ENCODE measurements at places on chromosomes 5 and 9.
A peak's percentile ranks its signal among the peaks of the same experiment; 100 is the strongest.

DNA sequence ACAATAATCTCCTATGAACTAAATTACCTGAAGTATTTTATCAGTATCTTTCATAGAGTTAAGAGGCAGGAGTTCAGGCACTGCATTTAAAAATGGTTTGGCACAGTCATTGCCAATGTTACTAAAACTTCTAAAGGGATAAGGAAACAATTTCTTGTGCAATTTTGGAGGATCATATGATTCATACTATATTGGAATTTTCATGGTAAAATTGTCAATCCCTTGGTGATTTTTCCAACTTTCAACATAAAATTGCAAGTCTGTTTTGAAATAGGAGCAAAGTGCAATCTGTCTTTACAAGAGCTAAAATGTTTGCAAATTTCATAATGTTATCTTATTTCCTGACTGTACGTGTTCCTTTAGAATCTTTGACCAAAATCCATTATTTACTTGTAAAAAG lies 211.1 kb downstream of the DMRTA1 start:
- DNase-seq, result peak; percentile 40

DNA sequence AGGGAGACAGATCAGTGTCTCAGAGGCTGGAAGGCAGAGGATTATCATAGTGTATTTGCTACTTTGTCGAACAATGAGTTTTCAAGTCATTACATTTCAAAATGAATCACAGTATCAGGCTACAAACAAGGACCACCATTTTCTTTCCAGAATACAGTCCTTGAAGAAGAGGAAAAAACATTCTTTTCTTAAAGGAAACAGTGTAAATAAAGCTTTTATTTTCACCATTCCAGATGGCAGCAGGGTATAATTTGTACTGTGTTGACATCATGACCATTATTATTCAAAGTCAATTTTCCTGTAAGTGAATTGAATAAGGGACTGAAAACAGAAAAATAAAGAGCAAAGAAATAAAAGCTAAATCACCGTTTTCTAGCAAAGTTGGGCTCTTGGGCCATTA lies 737.3 kb upstream of the DMAC1 start:
- DNase-seq, result no peak

DNA sequence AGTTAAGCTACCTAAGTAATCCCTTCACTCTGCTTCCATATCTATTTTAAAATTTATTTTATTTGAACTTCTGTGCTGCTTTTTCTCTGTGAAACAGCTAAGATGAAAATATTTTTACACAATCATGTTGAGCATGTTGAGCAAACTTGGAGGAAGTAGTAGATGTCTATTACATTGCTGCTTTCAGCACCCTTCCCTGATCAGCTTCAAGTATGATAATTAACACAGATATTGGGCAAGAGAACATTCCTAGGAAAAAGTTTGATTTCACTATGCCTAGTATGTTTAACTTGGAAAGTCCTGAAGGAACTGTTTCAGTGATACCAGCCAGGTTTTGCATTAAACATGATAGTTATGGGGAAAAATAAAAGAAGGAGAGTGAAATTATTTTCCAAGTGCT lies 283.6 kb downstream of the ELAVL2 start:
- no peak for DNase-seq

DNA sequence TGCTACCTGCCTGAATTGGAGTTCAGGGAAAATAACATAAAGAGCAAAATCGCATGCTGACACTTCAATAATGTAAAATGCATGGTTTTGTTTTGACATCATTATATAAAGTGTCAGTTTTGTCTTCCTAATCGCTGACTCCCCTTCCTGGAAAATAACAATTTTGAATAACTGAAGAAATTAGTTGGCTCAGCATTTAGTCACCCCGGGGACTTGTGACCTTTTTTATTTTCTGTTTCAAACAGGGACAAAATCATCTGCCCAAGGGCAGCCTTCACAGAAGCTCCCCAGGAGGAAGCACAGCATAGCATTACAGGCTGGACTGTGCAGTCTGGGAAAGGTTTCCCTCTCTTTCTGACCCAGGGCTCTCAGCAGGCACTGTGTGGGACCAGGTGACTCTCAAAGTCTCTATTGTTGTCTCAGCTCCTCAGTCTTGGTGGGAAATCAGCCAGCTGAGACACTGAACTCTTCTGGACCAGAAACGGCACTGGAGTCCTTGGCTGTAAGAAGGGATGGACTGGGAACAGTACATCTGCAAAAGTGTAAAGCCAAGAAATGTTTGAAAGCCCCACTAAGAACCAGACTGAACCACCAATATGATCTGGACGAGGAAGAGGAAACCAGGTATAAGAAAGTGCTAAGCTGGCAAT lies 671.3 kb upstream of the KLF4 start:
- no peak for DNase-seq

DNA sequence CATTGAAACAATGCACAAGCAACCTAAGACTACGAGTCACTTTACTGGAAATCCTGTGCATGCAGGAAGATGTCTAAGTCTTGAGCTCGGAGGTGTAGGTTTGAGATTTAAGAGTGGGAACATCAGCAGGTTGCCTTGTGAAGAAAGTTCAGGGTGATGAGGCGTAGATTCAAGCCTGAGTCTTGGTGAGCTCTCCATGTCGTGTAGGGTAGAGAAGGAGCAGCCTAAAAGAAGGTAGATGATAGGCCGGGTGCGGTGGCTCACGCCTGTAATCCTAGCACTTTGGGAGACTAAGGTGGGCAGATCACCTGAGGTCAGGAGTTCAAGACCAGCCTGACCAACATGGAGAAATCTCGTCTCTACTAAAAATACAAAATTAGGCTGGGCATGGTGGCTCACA lies 30.2 kb upstream of the ANKRD18A start:
- DNase-seq, result no peak

DNA sequence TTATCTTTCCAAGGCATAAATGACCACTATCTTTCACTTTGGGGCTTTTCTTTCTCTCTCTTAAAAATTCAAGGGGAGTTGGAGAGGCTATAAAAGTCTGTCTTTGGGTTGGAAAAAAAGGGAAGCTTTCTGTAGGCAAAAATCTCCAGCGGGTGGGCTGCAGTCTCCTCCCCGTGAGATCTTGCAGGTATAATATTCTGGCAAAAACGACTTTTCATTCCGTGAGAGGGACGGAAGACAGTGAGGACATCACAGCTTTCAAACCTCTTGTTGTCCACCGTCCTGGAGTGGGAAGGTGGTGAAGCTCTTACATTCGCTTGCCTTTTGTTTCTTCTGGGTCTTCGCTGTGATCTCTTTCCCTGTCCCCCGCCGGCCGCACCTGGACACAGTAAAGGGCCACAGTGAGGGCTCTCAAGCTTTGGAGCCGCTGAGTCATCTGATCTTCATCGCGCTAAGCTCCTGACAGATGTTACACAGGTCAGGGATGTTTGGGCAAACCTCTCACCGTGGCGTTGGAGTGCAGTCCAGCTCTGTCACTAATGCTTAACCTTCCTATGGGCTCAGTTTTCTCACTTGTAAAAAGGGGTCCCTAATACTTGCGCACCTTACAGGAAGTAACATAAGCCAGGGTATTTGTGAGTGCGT lies 61.9 kb upstream of the MEGF10 start:
- DNase-seq, result no peak

GRCh38 chr9:21031091-21031807 lies at the start of gene HACD4:
Gene HACD4 (minus strand): TSS chr9:21031640. CDS start chr9:21031590, 50 bp downstream.
- no peak for DNase-seq

DNA sequence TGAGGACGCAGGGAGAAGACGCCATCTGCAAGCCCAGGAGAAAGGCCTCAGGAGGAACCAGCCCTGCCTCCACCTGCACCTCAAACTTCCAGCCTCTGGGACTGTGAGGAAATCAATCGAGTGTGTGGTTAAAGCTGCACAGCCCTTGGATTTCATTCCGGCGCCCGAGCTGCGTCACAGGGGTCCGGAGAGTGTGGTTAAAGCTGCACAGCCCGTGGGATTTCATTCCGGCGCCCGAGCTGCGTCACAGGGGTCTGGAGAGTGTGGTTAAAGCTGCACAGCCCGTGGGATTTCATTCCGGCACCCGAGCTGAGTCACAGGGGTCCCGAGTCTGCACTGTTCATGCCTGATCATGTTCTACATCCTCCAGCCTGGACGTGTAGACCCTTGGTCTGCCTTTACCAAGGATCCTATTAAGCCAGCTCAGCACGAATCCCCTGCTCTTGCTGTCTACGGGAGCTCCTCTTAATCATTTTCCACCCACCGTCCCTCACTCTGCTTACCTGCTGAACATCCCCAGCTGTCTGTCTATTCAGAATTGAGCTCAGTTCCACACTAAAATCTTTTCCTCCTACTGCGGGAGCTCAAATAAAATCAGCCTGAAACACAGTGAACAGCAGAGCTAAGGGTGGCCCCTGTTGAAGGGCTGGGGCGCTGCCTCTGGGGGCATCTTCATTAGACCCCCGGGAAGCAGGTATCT lies 73.0 kb upstream of the OLFM1 start:
- no peak for DNase-seq

DNA sequence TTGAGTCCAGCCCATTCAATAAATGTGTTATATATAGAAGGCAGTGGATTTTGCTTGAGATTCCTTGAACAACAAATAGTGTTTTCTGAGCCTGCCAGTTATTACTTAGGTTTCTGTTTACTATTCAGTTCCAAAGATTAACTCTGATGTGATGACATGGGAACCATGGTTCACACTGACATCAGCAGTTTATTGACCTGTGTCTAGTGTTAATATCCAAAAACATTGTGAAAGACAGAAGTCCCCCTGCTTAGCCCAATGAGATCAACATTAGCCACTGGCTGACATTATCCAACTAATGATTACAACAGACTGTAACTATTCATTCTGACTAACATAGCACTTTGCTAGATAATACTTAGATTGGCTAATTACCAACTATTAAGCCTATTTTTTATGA lies 14.9 kb downstream of the APBA1 start:
- DNase-seq, result no peak

DNA sequence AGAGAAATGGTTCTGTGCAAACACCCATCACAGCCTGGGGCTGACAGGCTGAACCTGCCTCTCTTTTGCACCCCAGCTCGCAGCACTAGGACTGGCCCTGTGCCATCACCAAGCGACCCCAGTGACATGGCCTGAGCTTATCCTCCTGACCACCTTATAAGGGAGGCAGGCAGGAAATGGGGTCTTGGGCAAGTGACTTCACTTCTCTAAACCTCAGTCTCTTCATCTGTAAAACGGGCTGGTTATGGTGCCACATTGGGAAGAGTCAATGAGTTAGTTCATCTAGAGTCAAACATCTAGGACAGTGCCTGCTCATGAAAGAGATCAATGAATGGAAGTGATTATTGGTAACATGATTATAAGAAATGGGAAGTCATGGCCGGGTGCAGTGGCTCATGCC lies 6.2 kb downstream of the SNCB start:
- DNase-seq, result no peak

DNA sequence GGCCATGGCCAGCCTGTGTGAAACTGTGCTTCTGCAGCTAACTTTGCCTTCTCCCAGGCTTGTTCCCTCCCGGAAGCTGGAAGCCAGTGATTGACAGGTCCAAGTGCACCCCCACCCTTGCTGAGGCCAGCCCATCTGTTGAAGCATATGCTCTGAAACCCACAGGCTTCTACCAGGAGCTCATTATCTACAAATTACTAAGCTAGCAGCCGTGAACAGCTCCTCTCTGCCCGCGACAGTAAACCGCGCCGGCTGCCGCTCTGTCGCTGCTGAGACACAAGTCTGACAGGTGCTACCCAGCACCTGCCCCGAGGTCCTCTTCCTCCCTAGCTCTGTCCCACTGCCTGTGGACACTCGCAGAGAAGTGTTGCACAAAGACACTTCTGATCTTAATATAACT lies 490.9 kb downstream of the GADD45G start:
- DNase-seq, result no peak

- DNase-seq, result peak; percentile 32
Measured at GRCh38 chr5:168327019-168327421, 35.6 kb downstream of the WWC1 start.

DNA sequence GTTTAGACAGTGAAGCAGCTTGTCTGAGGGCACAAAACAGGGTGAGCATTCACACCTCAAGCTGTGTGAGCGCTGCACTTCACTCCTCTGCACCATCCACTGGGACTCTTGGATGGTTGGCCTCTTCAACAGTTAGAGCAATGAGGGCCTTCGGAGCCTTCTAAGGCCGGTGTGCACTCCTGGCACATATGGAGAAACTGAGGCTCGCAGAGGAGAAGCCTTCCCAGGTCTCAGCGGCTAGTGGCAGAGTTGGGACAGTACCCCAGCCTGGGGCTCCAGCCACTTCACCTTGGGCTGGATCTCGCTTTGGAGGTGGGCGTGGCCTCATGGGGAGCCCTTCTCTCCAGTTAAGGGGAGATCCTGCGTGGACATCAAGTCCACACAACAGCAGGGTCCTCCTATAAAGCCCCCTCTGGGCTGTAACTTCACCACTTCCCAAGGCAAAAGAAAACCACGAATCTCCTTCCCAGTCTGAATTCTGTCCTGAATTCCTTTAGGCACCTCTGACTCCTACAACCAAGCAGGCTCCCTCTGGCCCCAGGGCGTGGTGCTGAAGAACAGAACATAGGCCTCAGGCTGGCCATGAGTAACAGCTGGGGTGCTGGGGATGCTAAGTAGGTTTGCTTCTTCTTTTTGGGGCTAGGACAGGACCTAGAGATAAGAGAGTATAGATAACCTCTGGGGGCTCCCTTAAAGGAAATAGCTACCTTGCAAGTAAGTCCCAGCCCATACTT lies 30.5 kb upstream of the CSF1R start:
- DNase-seq, result no peak

DNA sequence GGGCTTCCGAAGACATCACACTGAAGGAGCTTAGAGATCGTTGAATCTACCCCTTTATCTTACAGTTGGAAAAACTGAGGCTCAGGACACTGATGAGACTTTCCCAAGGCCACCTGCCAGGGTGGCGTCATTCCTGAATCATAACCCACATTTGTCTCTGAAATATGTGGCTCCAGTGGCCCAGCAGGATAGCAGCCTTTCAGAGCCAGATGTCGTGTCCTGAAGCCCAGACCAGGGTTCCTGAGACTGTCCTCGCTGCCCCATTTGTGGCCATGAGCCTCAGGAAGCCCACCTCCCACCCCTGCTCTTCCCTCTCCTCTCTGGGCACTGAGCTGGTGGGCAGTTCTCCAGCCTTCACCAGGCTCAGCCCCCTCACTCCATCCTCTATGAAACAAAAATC lies 2.4 kb downstream of the HMCN2 start:
- DNase-seq, result no peak

- no peak for DNase-seq
Measured at GRCh38 chr9:99143655-99144054, 38.7 kb downstream of the TGFBR1 start.

GRCh38 chr5:128635379-128635778 lies 97.3 kb upstream of the FBN2 start:
- no peak for DNase-seq

DNA sequence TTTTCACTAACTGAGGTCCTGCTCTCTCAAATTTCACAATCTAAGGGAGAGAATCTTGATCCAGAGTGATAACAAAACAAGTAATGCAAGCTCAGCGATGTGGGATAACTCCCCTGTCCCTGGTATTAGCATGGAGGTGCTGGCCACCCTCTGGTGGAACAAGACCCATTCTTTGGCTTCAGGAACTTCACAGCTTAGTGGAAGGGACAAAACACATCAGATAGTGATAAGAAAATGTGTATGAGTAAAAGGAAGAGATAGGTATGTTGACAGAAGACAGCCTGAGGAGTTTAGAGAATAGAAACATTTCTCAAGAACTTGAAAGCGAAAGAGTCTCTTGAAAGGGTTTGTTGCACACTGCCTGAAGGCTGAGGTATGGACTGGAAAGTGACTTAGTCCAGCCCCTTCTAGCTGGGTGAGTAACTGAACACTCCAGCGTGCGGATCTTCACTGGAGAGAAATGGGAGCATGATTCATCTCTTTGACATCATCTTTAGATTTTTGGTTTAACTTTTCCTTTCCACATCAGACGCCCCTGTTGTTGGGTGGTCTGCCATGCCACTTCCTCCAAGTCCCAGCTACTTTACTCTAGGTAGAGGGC lies 25.4 kb upstream of the ZSWIM6 start:
- peak; percentile 74 for DNase-seq
